ENCODE measurements at places on chromosomes 1 and 21. TPM values are rescaled to one million over a fixed set of nuclear protein-coding genes. Genes with fewer than 3 reads are reported as not detected.

INSRR gene
- not detected for total RNA-seq

OLFM3 gene
- total RNA-seq, result not detected

LAMB3 gene
- total RNA-seq, result 22.9 TPM

SH3D21 gene
- 2.7 TPM for total RNA-seq

L1TD1 gene
- total RNA-seq, result not detected

MIS18A gene
- total RNA-seq, result 15.3 TPM

TDRD10 gene
- total RNA-seq, result not detected

RAB7B gene
- 1.1 TPM for total RNA-seq

ZSCAN20 gene
- 1.6 TPM for total RNA-seq

OR2T6 gene
- not detected for total RNA-seq

MAN1C1 gene
- total RNA-seq, result 0.96 TPM

MX2 gene
- total RNA-seq, result 0.03 TPM

SH2D1B gene
- 0.10 TPM for total RNA-seq

CLIC6 gene
- 0.08 TPM for total RNA-seq

OR6K2 gene
- not detected for total RNA-seq

NMNAT2 gene
- total RNA-seq, result 0.47 TPM

TMEM82 gene
- total RNA-seq, result not detected

NPPB gene
- total RNA-seq, result not detected

CNKSR1 gene
- 0.11 TPM for total RNA-seq

CRP gene
- total RNA-seq, result not detected

All from A549 treated with AZD2906 at 1 μM for 4 hours (cell line).